ENCODE measurements at places on chromosomes 2 and 18.

- DNase-seq: no peak
These were observed 414.2 kb upstream of the SLC14A2 start for GRCh38 chr18:45201029-45201428.

DNA sequence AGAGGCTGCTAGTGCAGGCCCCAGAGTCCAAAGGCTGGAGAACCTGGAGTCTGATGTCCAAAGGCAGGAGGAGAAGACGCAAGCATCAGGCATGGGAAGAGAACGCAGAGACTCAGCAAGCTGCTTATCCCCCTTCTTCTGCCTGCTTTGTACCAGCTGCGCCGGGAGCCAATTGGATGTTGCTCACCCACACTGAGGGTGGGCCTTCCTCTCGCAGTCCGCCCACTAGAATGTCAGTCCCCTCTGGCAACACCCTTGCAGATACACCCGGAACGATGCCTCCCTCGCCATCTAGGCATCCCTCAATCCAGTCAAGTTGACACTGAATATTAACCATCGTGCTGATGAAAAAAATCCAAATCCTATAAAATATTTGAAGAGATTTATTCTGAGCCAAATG, 141.6 kb downstream of the TWIST2 start:
- no peak for DNase-seq

DNA sequence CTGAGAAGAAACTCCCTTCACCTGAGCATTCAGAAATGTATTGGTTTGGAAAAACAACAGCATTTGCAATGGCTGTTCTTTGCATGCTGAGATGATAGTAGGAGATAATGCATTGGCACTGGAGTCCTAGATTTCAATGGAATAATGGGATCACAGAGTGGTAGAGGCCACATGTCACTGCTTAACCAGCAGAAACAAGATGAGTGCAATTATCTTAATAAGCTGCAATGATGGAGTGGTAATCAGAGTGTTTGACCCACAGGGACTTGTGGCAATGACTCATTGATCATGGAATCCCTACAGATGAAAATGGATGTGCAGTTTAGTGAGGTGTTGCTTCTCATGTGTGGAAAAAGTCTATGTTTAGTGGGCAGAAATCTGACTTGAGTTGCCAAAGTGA, 218.8 kb upstream of the ZEB2 start:
- no peak for DNase-seq

DNA sequence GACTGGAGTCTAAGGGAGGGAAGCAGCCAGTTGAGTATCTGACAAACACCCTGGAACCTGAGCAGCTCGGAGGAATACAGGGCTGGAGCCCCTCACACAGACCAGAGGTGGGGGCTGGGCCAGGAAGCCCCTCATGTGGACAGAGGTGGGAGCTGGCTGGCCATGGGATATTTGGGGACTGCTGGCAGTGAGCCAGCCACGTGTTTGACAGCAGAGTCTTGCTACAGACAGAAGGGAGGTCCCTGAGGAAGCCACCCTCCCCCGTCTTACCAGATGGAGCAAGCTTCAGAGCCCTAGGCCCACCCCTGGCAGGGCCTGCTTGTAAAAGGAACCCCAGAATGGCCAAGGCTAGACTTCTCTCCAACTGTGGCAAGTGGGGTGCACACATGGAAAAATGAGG, 3.6 kb upstream of the MTERF4 start:
- DNase-seq: no peak

- no peak for DNase-seq
These were observed 42.2 kb upstream of the IL1RL1 start for GRCh38 chr2:102269200-102269524.

DNA sequence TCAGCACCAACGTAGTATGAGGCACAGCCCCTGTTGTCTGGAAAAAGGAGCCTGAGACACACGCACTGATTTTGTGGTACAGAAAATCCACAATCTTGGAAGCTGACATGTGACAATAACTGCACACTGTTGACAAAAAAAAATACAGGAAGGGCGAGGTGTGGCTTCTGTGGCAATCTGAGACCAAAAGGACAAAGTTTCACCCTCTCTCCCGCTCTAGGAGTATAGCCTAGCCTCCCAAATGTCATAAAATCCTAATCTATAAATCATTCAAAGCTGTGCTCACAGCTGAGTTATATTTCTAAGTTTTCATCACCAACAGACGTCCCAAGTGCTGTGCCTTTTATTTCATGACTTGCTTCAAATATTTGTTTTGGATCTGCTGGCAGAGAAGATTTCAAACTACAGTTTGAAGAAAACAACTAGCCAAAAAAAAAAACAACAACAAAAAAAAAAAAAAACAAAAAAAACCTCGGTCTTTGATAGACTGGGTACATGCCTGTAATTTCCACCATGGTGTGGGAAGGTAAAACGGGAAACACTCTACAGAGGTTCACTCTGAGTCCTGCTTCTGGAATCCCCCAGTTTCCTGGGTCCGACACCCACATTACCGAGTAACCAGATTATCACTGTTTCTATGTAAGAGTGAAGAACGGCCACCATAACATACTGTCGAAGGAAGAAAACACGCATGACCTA, 61.0 kb downstream of the C2orf76 start:
- no peak for DNase-seq

DNA sequence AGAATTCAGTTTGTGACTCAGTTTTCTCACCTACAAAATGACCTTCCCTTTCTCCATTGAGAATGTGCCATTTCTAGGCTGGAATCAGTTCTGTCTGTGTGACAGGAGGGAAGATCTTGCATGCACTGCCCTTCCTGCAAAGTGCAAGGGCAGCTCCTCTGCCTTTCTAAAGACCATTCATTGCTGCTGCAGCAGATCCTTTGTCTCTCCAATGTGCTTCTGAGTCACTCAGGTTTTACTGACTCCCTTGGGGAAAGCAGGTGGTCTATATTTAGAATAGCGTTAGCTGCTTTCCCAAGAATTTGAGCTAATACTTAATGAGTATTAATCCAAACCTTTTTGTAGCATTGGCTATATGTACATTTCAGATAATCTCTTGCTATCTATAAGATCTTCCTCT, 62.5 kb downstream of the DAW1 start:
- no peak for DNase-seq
